CD14-positive monocyte (primary cell): ENCODE measurements at places on chromosomes 12 and 14.

GRCh38 chr12:76666290-76666835, 97.6 kb upstream of the ZDHHC17 start:
- DNase-seq: no peak

- no peak for DNase-seq
Observed at GRCh38 chr14:93029911-93030508, 85.7 kb downstream of the ITPK1 start.

- DNase-seq: no peak
Observed at GRCh38 chr12:114347861-114348260, 58.1 kb downstream of the TBX5 start.

DNA sequence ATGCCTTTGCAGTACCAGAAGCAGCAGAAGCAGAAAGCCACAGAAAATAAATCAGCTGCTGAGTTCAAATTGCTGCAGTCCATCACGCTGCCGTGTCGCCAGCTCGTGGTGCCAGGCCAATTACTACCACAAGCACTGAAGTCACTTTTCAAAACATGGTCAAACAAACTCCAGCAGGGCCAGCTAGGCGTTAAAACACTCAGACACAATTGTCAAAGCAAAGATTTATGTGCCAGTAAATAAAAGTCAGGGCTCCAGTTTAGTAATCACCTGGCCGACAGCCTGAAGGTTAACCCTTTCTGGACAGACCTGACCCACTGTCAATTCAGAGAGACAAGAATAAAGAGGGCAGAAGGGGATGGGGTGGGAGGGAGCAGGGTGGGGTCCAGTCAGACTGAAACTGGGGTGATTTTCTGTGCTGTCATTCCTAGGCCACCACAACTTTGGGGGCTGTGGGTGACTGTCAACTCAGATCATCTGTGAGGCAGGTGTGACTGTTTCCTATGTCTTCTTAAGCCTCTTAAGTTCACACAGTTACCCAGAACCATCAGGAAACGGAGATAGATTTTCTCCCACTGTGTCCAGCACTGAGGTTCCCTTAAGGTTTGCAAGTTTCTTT, 109.8 kb upstream of the FUT8 start:
- DNase-seq: no peak

DNA sequence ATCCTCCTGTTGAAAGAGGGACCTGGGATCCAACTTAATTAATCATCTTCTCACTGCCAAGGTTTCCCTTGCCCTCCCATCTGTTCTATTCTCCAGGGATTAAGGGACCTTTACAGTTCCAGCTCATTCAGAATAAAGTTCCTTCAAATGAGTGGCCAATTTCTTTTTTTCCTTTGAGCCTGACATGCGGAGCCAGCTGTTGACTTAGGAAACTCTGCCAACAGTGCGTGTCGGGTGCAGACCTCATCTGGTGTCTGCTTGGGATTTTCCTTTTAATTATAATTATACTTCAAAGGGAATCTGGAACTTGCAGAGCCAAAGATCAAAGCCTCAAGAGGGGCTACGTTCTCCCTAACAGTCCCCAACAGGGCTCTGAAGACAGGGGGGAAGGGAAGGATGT, 64.8 kb downstream of the CCDC60 start:
- no peak for DNase-seq

GRCh38 chr12:95339086-95339788, 121.6 kb downstream of the VEZT start:
- no peak for DNase-seq

GRCh38 chr12:96244826-96245225, 50.7 kb downstream of the ELK3 start:
- DNase-seq: no peak

DNA sequence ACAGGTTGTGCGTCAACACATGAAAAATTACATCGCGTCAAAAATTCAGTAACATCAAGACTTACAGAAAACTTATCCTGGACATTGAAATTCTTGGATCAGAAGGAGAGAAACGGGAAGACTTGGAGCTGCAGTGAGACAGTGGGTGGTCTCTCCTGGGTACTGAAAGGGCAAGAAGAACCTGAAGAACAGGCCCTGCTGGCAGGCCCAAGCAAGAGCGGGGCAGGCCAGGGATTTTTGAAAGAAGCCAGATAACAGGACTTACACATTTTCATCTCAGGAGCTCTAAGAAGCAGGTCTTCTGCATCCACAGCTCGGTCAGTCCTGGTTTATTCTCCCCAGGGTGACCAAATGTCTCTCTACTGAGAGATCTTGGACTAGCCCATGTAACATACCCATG, 466.5 kb upstream of the SOX5 start:
- no peak for DNase-seq

GRCh38 chr12:1093166-1093751, 102.2 kb downstream of the ERC1 start:
- DNase-seq: peak; percentile 43

DNA sequence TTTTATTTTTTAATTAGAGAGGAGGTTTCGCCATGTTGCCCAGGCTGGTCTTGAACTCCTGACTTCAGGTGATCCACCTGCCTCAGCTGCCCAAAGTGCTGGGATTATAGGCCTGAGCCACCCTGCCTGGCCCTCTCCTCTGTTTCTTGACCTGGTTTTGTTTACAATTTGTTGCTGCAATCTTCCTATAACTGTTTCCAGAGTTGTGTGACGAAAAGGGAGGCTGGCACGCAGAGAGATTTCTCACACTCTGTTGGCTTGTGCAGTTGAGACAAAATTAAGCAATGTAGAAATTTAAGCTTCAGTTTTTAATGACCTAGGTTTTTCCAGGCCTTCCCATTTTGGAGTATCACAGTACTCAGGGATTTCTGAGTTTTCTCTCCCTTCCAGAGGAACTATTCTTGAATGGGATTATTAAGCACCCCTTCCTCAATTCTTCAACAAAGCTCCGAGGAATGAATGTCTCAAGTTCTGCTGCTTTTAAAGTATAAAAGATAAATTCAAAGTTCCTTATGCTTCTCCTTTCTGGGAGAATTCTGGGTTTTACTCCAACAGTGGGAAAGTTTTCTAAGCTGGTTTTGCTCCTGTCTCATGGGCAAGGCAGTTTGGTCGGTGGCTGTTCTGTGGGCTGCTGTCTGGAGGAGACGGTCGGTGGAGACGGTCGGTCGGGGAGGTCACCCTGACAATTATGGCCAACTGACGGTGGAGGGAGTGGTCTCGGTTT, 20.4 kb upstream of the FOS start:
- DNase-seq: peak; percentile 81

GRCh38 chr12:11771895-11772502, 122.5 kb downstream of the ETV6 start:
- no peak for DNase-seq

DNA sequence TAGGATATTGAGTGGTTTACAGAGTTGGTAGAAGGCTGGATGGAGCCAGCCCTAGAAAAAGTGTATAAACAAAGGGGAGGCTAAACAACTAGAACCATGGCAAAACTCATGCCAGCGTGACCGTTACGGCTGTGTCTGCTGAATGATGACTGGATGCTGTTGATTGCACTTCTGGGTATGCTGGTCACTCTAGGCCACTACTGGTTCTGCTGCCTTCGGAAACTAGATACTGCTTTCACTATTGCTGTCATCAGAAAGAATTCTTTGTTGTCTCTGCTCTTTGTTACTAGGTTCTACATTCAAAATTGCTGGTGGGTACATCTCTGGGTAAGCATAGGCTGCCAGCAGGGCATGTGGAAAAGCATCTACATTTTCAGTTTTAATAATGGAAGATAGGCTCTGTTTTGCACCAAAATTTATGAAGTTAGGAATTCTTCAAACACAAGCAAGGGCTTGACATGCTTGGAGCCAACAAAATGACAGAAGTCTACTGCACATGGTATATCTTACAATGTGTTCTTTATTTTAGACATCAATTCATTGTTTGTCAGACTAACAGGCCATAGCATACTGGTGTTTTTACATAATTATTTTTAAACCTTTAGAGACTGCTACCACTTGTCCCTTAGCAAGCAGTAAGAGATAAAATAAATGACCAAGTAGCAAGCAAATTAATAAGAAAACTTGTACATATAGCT, 15.4 kb downstream of the MON2 start:
- DNase-seq: no peak

DNA sequence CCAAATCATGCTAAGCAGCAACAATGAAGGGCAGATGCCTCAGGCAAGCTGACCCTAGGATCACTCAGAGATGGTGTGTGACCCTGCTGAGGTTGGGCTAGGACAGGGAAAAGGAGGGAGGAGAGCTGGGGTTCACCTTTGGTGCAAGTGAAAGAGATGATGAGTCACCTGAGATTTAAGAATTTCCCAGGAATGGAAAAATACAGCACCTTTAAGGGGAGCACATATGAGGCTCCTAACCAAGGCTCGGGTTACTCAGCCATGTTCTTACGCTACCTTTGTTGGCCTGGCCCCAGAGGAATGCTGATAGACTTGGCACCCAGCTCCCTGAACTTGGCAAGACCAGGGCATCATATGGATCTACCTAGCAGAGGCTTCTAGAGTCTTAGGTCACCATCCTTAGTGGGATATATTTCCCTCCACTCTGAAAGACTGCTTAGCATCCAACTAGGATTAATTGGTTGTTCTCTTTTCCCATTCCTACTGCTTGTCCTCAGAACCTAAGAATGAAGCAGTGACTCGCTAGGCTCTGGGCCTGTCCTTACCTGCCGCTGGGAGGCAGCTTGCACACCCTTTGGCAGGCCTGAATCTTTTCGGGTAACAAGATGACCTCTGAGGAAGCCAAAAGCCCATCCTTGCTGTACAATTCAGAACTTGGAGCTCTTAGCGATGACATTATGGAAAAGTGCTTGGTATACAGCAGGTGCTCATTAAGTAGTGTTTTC, 4.0 kb upstream of the NAA25 start:
- no peak for DNase-seq

- DNase-seq: no peak
Observed at GRCh38 chr14:76706811-76707210, 54.5 kb upstream of the VASH1 start.

DNA sequence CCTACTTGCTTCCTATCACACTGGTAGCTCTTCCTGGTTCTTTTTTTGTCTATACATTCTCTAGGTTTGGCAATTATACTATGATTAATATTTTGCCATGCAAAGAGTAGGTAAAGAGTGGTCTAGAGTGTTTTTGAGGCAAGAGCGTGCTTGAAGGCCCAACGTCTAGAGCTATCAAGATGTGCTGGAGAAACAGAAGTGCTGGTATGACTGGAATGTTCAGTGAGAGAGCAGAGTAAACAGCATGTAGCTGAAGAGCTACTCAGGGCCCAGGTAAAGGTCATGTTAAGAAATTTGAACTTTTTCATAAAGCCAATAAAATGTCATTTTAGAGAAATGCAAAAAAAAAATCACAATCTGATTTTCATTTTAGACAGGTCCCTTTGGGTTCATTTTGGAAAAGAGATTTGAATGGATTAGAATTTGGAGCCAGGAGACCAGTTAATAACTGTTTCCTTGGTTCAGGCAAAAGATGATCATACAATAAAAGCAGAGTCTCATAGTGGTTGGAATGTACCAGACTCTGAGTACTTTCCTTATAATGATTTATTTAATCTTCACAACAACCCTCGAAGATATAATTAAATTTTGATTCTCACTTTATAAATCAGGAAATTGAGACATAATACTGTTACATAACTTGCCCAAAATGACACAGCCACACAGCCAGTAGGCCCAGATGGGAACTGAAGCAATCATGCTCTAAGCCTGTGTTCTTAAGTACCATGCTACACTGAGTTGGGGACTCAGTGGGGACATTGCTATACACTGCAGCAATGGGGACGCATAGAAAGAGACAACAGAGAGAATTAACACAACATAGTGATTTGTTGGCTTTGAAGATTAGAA, 350.1 kb downstream of the NELL2 start:
- no peak for DNase-seq

DNA sequence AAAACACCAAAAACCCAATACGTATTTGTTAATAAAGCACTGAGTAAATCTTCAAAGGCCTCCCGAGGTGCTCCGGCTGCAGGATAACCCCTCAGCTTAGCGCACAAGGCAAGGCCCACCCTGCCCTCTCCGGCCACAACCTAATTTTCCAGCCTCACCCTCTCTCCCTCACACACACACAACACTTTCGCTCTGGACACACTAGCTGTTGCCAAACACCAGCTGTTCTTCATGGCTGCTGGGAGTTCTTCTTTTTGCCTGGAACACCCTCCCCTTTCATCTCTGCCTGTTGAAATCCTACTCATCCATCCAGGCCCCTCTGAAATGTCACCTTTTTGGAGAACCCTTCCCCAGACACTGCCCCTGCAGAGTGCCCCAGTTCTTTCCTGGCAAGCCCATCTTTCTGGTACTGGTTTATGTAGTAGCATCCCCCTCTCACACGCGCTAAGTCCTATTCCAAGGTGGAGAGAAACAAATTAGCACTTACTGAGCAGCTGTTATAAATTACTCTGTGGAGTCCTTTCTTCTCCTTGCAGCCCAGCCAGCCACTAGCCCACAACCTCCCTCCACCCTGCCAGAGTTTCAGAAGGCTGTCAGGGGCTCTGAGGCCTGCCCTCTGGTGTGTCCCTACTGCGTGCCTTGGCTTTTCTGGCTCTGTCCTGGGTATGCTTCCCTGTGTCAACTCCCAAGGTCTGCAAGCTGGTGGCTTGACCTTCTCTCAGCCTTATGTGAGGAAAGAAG, 805 bp upstream of the CRACR2A start:
- peak; percentile 65 for DNase-seq

DNA sequence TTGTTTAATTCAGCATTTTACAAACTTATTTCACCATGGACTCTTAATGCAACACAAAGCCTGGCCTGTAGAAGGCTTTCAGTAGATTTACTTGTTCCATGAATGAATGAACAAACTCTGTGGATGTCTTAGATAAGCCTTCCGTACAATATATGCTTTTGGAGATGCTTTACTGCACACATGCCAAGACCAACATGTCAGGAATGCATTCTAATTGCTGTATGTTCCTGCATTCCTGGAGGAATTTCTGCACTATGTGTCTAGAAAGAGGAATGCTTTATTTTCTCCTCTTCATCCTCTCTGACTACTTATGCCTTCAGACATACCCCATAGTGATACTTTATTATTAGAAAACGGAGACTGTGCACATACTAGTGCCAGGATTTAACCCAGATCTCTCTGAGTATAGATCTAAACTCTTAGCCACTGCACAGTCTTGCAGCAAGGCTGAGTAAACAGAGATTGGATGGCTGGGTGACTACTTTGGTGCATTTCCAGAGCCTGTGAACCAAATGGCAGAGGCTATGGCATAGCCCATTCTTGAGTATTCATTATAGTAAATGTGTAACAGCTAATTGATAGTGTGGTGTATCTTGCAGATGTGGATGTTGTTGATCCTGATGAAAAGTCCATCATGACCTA, 108.2 kb downstream of the SYNE2 start:
- no peak for DNase-seq
